ENCODE measurements at places on chromosomes 16 and 17.

DNA sequence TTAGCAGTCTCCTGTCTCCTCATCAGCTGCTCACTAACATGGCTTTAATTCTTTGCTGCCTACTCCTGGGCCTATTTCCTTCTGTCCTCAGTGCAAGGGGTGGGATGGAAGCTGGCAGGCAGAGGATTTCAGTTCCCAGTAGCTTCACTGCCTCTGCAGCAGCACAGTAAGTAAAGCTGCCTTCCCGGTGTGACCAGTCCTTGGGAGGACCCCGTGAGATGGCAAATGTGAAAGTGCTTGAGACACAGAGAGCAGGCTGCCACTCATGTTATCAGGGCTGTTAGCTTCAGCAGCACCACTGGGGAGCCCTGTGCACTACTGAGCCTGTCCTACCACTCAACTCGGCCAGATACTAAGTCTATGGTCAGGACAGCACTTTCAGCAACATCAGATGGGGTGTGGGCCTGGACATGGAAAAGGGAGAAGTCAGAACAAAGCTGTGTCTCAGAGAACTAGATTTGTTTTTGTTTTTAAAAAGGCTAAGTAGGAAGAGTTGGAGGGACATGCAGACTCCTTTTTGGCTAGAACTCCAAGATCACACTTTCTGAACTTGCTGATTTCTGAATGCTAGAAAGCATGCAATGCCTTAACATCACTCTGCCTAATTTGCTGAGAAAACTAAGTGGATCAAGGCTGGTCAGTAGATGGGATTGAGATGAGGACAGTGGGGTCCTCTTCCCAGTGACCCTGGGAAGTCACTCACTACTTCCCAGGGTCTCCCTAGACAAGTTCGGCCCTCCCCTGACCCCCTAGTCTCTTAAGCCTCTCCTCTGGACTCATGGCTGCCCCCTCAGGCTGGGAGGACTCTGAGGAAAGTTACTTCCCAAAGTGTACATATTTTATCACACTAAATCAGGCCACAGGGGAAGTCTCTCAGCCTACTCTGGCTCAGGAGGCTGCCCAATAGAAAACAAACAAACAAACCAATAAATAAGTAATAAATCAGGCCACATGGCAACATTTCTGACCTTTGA lies 1.1 kb downstream of the ACSF2 start:
- DNase-seq: peak; percentile 89

- DNase-seq: no peak
Observed at GRCh38 chr17:58504826-58505351, 9.5 kb downstream of the MTMR4 start.

DNA sequence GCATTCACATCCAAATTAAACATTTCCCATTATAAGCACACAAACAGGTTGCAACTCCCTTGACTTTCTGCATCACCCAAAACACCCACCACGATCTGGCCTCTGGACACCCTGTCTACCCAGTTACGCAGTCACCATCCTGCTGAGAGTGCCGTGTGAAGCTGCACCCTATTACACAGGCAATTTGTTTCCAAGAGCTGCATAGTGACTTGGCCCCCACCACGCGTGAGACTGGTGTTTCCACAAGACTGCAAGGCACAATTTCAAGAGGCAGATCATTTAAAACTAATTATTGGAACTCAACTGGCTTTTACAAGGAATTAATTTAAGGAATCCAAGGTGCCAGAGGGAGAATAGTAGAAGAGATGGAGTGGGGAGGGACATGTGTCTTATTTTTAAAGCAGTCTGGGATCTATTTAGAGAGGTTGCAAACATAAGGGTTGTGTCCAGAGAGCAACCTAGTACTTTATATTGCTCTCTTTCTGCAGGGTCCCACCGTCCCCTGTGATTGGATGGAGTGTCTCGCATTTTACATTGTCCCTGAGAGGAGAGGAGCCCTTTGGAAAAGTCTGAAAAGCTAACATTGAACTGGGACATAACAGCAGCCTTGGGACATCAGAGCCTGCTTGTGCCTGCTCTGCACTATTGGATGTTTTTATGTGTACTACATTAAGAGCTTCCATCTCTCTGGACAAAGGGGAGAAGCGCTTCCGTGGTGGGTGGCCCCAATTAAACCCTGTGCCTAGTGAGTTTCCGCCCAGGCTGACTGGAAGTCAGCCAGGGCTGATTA lies 8.7 kb upstream of the ADAMTS18 start:
- no peak for DNase-seq

DNA sequence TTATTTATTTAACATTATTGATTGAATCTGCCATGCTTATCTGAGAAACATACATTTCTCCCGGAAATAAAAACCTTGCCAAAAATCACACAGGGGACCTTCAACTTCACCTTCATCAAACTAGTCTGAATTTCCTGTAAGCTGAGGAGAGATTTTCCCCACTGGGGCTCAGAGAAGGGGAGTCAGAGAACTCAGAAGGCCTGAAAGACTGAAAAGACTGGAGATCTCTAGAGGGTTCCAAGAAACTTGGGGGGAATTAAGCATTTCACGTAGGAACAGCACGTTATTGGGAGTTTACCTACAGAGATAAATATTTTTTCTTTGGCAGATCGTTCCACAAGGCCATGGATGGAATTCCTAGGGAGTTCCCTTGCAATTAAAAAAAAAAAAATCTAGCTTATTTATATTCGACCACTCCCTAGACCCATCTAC lies 528 bp upstream of the NOL11 start:
- peak; percentile 8 for DNase-seq

DNA sequence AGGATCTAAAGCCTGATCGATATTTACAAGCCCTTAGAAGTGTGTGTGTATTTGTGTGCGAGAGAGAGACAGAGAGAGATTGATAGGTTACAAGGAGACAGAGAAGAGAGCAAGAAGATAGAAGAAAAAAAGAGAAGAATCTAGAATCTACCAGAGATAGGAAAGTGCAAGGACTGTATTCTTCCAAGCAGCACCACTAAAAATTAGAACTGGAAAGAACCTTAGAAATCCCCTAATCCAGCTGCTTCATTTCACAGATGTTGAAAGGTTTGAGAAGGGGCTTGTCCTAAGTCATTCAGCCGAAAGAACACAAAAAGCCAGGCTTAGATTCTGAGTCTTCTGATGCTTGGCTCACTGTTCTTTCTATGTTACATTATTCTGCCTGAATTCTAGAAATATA lies 92.2 kb downstream of the HS3ST3A1 start:
- DNase-seq: no peak

DNA sequence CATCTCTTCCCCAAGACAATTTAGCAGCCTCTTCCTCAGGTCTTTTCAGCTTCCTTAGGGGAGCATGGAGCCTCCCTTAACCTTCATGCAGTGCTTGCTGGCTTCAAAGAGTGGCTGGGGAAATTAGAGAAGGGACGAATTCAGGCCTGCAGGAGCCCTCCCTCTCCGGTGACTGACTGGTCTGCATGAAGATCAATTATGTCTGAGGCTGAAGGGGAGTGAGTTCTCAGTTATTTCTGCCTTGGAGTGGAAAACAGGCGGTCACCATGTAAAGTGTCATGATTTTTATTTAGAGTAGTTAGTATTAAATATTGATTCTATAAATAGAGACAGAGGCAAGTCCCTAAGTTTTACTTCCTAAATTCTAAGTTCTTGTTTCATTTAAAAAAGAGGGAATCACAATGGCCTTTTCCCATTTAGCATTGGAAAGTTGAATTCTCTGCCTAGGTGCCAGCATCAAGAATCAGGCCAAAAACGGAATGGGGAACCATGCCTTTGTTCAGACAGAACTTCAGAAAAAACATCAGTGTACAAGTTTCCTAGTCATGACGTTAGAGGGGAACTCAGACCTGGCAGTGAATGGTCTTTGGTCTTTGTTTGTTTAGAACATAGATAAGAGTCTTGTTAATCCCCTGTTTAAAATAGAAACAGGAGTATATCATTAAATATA lies 4.4 kb downstream of the GABARAPL2 start:
- DNase-seq: no peak

- DNase-seq: no peak
Observed at GRCh38 chr17:72898725-72899124, 193.8 kb downstream of the SLC39A11 start.

- DNase-seq: no peak
Observed at GRCh38 chr16:12235110-12235509, 258.6 kb downstream of the SNX29 start.

- no peak for DNase-seq
Observed at GRCh38 chr17:77403854-77404253, 263.1 kb downstream of the SEC14L1 start.

GRCh38 chr16:4370570-4371356 lies 885 bp upstream of the VASN start:
- DNase-seq: no peak

DNA sequence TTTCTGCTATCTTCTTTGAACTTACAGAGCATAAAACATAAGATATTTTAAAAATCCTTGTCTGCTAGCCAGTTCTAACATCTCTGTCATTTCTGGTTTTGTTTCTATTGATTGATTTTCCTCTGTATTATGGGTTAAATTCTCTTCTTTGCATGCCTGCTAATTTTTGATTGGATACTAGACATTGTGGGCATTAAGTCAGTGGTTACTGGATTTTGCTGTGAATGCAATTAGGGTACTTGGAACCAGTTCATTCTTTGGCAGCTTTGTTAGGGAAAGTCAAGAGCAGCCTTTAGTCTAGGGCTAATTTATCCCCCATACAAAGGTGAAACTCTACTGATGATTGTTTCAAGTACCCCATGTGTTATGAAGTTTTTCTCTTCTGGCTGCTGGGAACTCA lies 127.0 kb upstream of the NACA2 start:
- no peak for DNase-seq

GRCh38 chr17:43860077-43860725 lies 13.2 kb downstream of the CD300LG start:
- no peak for DNase-seq

DNA sequence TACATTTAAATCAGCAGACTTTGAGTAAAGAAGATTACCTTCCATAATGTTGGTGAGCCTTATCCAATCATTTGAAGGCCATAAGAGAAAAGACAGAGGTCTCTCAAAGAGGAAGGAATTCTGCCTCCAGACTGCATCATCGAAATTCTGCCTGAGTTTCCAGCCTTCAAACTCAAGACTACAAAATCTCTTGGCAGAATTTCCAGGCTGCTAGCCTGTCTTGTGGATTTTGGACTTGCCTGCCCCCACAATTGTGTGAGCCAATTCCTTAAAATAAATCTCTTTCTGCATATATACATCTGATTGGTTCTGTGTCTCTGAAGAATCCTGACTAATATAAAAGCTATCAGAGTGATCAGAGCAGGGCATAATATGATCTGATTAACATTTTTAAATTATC lies 216.6 kb upstream of the CPHXL start:
- DNase-seq: no peak

DNA sequence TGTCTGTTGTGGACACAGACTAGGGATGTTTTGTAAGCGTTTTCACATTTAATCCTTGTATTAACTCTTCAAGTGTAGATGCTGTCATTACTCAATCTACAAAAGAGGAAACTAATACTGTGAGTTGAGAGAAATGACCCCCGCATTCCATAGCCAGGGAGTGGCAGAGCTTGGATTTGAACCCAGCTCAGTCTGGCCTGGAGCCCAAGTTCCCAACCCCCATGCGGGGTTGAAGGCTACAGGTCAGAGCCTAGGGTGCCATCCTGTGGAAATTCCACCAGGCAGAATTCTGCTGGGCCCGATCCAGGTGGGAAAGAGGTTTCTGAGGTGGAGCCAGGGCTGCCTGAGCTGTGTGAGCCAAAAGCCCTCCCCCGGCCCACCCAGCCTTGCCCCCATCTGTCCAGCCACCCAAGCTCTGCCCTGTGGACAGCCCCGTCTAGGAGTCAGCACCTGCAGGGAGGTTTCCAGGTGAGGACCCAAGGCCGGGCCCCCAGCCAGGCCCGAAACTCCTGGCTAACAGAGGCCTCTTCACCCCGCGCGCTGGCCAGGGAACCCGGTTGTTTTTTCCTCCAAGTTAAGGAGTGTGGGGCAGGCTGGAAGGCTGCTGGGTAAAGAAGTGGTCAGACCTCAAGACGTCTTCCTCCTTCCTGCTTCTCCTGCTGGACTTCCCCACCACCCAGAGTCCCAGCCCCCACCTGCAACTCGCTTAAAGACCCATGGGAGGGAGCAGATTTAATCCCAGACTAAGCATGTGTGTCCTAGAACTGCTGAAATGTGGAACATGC lies 5.7 kb downstream of the MMP15 start:
- no peak for DNase-seq

GRCh38 chr16:68072038-68072695 lies 13.0 kb upstream of the NFATC3 start:
- DNase-seq: no peak

DNA sequence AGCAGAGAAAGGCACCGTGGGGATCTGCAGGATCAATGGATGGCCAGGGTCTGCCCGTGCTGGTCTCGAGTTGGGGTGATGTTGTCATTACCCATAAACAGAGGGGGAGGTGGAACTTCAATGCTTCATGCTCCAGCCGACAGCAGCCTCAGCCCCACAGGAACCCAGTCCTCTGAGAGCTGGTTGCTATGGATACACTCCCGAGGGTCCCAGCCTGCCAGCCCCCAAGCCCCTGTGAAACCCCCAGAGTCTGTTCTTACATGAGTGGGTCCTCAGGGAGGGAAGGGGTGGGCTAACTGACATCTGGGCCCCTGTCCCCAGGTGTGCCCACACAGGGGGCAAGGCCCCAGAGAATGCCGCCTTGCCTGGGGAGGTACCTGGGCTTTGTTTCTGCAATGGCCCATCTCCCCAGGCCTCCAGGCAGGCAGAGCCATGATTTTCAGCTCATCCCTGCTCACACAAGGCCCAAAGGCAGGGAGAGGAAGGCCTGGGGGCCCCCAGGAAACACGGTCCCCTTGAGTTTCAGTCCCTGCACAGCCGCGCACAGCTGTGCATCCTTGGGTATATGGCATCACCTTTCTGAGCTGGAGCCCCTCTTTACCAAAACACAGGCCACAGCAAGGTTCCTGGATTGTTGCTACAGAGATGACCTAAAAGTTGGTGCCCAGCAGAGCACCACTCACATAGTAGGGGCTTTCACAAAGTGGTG lies 223.7 kb downstream of the ZNF423 start:
- peak; percentile 25 for DNase-seq

GRCh38 chr17:62111562-62112171 lies 46.6 kb upstream of the MED13 start:
- no peak for DNase-seq

DNA sequence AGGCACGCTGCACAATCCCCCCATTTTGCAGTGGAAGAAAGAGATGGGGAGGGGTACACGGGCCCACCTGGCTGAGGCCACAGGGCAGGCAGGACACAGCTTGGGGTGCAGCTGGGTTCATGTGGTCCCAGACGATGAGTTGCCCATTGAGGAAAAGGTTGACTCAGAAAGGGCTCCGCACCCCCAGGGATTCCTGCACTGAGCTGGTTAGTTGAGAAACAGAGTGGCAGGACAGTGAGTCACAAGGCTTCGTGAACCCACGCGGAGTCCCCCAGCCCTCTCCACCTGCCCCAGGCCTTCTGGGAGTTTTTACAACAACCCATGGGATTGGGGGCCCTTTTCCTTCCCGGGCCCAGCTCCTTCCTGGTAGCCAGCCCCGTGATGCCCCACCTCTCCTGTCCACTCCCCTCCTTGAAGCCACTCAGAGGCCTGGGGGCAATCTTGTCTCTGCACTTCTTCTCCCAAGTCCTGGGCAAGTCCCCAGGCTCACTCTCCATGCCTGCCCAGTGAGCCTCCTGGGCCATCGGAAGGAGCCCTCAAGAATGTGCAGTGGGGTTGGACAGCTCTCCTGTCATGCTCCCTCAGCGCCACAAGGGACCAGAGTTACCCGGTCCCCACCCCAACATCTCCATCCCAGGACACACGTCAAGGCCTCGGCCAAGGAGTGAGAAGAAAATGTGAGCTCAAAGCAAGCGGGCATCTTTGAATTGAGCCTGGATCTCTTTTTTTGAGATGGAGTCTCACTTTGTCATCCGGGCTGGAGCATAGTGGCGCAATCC lies 251.2 kb downstream of the PARN start:
- no peak for DNase-seq

- no peak for DNase-seq
Observed at GRCh38 chr17:75252039-75252816, 9.2 kb downstream of the GGA3 start.
